Kidney glomerular epithelial cell (primary cell): ENCODE measurements at places on chromosomes 1 and 21.

- no peak for DNase-seq
Measured at GRCh38 chr1:230684146-230684545, 29.8 kb downstream of the AGT start.

- no peak for DNase-seq
Measured at GRCh38 chr1:2039251-2039650, 11.0 kb upstream of the PRKCZ start.

- peak; percentile 25 for DNase-seq
Measured at GRCh38 chr1:72526926-72527325, 244.6 kb upstream of the NEGR1 start.

DNA sequence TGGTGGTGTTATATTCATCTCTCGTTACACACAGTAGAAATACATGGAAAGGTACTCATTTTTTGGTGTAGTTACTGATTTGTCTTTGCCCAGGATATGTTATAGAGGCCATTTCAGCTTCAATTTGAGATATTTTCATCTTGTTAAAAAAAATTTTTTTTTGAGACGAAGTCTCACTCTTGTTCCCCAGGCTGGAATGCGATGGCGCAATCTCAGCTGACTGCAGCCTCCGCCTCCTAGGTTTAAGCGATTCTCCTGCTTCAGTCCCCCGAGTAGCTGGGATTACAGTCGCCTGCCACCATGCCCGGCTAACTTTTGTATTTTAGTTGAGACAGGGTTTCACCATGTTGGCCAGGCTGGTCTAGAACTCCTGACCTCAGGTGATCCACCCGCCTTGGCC, 19.0 kb downstream of the MORC3 start:
- no peak for DNase-seq

- DNase-seq, result no peak
Measured at GRCh38 chr1:218444588-218444987, 99.5 kb downstream of the TGFB2 start.

DNA sequence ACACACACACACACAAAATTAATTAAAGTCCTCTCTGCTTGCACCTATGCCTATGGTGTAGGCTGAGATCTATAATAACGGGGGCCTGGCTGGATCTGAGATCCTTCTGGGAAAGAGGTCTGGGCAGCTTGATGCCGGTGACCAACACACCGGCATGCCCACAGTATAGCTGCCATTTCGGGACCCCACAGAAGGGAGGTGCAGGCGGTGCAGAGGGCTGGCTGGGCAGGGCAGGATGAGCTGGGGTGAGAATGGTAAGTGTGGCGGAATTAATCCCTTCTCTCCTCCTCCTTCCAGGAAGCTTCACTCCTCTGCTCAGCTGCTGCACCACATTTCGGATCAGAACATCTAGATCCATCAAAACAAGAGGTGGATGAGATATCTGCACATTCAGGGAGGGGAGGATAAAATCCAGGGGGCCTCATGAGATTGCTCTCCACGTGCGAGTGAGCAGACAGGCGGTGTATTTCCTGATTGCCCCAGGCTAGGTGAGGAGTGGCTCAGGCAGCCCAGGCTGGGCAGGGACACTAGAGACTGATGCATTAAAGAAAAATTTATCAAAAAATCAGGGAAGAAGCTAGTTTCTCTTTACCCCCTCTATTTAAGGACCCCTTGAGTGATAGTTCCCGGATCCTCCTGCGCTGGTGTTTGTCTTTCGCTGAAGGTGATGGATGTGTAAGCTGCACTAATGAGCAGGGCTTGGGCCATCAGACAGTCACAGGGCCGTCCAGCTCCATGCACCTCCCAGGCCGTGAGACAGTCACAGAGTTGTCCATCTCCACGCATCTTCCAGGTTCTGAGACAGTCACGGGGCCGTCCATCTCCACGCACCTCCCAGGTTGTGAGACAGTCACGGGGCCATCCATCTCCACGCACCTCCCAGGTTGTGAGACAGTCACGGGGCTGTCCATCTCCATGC, 449.9 kb downstream of the PTPRU start:
- DNase-seq, result no peak
